ENCODE measurements at places on chromosomes 3 and 15.

- no peak for DNase-seq
These were observed 495 bp upstream of the NXPE3 start for GRCh38 chr3:101778385-101779046.

GRCh38 chr3:49609815-49610214, 55.5 kb downstream of the BSN start:
- no peak for DNase-seq

DNA sequence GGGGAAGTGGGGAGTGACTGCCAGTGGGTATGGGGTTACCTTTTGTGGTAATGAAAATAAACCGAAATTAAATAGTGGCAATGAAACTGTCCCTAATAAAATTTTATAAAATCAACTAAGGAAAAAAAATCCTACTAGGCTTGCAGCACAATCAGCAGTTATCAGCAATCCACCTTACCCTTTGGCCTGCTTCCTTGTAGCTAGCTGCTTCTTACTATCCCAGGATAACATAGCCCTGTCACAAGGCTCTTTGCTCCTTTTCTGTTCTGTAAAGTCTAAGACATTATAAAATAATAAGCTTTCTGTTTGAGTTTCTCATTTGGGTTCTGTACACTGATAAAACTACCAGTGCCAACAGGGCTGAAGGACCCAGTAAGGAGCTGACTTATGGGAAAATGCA, 23.0 kb upstream of the CTXND1 start:
- DNase-seq, result no peak

- no peak for DNase-seq
These were observed 71.2 kb upstream of the DCBLD2 start for GRCh38 chr3:98972720-98973119.

GRCh38 chr3:153960458-153961074, 160.6 kb upstream of the ARHGEF26 start:
- DNase-seq, result no peak

DNA sequence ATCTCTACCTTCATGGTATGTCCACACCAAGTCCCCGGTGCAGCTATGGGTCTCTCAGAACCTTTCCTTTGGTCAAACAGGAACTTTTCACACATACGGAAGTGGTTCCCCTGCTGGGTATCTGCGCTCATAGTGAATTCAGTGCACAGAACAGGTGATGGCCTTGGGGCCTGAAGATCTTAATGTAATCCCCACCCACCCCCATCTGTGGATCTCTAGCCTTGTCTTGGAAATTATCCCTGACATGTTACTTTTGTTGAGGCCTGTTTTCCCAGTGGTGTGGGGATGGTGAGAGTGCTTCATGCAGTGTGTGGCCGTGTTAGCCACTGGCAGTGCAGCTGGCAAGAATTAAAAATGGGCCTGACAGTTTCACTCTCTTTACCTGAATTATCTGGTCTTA, 71.9 kb upstream of the MYZAP start:
- no peak for DNase-seq

GRCh38 chr15:38509152-38509551, 55.2 kb downstream of the FAM98B start:
- no peak for DNase-seq
